ENCODE measurements at places on chromosomes 4 and X. TPM values are rescaled to one million over a fixed set of nuclear protein-coding genes. Genes with fewer than 3 reads are reported as not detected.

NDNF gene
- total RNA-seq, result 0.09 TPM

DNA sequence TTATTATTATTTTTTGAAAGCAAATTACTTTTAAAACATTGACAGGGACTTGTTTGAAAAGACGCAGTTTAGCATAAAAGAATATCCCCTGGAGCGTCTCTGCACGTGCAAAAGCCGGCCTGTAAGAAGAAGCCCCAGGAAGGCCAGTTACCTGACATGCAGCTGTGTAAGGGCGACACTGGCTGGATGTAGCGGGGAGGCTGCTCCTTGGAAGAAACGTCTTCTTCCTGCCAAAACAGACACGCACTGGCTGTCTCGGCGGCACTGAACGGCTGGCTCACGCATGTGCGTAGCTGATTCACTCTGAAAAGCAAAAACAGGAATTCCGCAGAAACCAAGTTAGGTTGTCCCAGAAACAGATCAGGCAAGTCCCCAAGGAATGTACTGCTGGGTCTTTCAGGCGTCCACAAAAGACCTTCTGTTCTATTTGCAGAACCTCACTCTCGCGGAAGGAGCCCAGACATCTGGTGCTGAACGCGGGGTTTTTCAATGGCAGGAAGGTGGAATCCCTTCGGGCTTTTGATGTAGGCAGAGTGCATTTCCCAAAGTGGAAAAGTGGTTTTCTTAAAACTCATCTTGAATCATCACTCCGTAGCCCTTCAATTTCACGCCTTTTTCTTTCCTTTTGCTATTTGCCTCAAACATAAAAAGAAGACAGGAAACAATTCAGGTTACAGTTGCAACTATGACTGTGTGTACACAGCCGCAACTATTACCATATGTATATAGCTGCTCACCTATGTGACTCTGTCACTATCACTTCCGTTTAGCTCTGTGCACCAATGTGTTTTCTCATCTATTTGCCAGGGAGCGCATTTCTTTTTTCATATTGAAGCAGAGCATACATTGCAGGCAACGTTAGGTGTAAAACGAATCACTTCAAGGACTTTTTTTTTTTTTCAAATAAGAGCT is 38.1 kb upstream of the ARSH start:
- DNase-seq, result no peak

CXCL10 gene
- total RNA-seq, result not detected

KLF8 gene
- 0.23 TPM for total RNA-seq

Data from HFFc6 (cell line).